ENCODE measurements at places on chromosomes 13 and 19. TPM values are rescaled to one million over a fixed set of nuclear protein-coding genes. Genes with fewer than 3 reads are reported as not detected.

DNA sequence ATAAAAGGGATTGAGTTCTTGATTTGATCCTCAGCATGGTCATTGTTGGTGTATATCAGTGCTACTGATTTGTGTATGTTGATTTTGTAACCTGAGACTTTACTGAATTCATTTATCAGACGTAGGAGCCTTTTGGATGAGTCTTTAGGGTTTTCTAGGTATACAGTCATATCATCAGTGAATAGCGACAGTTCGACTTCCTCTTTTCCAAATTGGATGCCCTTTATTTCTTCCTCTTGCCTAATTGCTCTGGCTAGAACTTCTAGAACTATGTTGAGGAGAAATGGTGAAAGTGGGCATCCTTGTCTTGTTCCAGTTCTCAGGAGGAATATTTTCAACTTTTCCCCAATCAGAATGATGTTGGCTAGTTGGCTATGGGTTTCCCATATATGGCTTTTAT lies 27.0 kb downstream of the POMP start:
- no peak overlapping the region for H3K27ac ChIP-seq
- no peaks in the 10 kb centered on the region for H3K27me3 ChIP-seq
- peaks cover 3% of the 10 kb centered on the region for H3K36me3 ChIP-seq
- H3K4me1 ChIP-seq = peaks cover 4% of the 10 kb centered on the region
- H3K4me3 ChIP-seq = no peak overlapping the region

DNA sequence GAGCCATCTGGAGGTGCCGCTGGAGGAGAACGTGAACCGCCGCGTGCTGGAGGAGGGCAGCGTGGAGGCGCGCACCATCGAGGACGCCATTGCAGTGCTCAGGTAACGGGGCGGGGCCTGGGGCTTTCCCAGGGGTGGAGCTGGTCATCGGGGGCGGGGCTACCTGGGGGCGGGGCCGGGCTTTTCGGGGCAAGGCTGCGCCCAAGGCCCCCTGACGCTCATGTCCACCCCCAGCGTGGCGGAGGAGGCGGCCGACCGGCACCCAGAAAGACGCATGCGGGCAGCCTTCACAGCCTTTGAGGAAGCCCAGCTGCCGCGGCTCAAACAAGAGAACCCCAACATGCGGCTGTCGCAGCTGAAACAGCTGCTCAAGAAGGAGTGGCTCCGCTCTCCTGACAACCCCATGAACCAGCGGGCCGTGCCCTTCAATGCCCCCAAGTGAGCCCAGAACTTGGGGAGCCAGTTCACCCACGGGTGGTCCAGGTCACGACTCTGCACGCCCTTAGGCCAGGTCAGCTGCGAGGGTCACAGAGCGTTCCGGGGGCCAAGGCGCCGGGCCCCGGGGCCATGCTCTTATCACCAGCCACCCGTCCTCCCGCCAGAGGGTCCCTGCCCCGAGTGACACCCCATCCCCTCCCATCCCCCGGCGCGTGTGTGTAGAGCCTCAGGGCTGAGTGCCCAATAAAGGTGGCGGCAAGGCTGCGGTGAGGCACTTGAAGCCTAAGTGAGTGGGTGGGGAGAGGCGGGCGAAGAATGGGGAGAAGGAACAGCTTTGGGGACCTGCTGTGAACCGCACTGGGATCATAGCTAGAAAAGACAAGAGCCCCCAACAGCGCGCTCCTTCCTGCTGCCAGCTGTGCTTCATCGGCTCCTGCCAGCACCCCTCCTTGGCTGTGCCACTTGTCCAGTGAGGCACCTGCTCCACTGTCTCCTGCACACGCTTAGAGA lies 10.7 kb downstream of the CCDC124 start:
- H3K36me3 ChIP-seq = peaks cover 22% of the 10 kb centered on the region
- no peaks in the 10 kb centered on the region for H3K27me3 ChIP-seq
- H3K4me1 ChIP-seq = no peaks in the 10 kb centered on the region
- DNase-seq = peak; percentile 83
- H3K4me3 ChIP-seq = peak overlapping the region; percentile 68
- H3K27ac ChIP-seq = no peak overlapping the region

DNA sequence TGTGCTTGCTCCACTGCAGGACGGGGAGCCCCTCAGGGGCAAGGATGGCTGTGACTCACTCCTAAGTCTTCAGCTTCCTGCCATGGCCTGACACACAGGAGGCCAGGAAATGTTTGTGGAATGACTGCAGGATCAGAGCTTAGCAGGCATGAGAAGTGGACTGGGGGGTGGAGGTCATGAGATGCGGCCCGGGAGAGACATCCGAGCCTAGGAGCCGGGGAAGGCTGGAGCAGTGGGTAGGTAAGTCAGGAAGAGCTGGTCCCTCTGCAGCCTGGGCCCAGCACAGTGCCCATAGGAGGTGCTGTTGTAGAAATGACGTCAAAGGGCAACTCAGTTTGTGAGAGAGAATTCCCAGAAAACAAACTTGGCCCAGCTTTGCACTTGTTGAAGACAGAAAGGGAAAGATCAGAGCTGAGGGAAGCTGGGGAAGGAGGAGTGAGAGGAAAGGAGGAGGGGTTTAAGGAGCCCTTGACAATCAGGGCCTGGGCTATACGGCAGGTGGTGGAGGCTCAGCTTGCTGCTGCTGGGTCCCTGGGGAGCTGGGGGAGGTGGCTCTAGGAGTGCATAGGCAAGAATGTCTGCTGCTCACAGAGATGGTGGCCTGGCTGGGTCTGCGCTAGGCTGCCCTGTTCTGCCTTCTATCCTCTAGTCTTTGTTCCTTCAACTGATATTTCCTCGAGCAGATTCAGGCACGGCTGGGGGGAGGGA lies 18.5 kb downstream of the POU2F2 start:
- H3K27me3 ChIP-seq = no peaks in the 10 kb centered on the region
- peaks cover 7% of the 10 kb centered on the region for H3K4me1 ChIP-seq
- H3K36me3 ChIP-seq = no peaks in the 10 kb centered on the region
- DNase-seq = peak; percentile 80

DNA sequence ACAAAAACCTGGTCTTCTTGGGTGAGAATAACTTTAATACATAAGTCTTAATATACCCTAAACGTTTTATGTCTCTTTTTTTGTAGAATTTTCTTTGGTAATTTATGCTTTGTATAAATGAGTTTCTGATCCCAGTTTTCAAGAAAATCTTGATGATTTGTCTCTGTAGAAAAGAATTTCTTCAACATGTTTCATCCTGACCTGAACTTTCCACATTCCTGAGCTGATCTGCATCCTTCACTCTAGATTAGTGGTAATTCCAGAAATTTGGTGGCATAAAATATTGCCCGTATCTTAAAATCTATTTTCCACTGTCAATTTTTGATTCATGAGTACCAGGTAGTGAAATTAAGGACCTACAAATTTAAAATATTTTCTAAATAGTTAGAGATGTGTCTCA lies 16.3 kb downstream of the ZNF714 start:
- no peak overlapping the region for H3K4me3 ChIP-seq
- DNase-seq = no peak
- no peaks in the 10 kb centered on the region for H3K27me3 ChIP-seq
- H3K36me3 ChIP-seq = peaks cover 37% of the 10 kb centered on the region
- no peaks in the 10 kb centered on the region for H3K4me1 ChIP-seq

- H3K27me3 ChIP-seq = no peaks in the 10 kb centered on the region
- H3K4me3 ChIP-seq = no peak overlapping the region
- DNase-seq = no peak
- no peaks in the 10 kb centered on the region for H3K36me3 ChIP-seq
- H3K4me1 ChIP-seq = no peaks in the 10 kb centered on the region
Observed at GRCh38 chr13:27203854-27204253, 32.2 kb upstream of the USP12 start.

DNA sequence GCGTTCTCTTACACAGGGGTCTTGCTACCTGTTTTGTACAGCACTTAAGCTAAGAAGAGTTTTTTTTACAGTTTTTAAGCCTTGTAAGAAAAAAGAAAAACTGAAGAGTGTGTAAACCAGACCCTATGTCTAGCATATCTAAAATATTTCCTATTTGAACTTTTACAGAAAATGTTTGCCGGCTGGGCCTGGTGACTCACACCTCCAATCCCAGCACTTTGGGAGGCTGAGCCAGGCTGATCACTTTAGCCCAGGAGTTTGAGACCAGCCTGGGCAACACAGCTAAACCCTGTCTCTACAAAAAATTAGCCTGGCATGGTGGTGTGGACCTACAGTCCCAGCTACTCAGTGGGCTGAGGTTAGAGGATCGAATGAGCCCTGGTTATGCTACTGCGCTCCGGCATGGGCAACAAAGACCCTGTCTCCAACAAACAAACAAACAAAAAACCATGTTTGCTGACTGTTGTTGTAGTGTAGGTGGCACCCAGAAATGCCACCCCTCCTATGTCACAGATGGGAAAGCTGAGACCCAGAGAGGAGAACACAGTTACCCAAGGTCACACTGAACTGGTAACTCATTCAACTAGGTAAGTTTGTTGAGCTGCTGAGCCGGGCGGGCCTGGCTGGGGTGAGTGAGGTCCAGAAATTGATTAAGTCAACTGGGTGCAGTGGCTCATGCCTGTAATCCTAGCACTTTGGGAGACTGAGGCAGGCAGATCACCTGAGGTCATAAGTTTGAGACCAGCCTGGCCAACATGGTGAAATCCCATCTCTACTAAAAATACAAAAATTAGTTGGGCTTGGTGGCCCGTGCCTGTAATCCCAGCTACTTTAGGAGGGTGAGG lies 1.9 kb upstream of the VASP start:
- H3K4me3 ChIP-seq = peak overlapping the region; percentile 81
- H3K27ac ChIP-seq = no peak overlapping the region
- H3K36me3 ChIP-seq = no peaks in the 10 kb centered on the region
- no peaks in the 10 kb centered on the region for H3K27me3 ChIP-seq

DNA sequence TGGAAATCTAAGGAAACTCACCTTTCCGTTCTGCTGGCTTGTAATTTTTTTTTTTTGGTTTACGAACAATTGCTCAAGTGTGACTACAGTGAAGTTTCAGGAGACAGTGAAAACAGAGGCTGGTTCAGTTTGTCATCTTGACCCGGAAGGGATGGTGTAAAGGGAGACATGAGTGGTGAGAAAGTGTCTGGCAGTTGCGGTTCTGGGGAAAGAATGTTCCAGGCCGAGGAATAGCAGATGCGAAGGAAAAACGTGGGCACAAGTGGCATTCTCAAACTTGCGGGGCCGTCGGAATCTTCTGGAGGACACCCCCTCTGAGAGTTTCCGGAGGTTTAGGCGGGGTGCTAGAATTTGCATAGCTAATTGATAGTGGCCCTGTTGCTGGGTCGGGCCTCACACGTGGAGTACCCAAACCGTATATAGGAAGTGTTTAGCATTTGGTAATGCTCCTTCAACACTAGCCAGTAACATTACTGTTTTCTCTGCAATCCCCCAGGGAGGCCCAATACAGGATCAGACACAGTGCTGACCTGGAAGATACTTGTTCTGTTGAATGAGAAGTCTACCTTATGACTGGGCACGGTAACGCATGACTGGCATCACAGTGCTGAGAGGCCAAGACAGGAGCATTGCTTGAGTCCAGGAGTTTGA lies 2.8 kb upstream of the TNFSF9 start:
- H3K4me1 ChIP-seq = peaks cover 6% of the 10 kb centered on the region
- no peaks in the 10 kb centered on the region for H3K36me3 ChIP-seq
- no peak overlapping the region for H3K27ac ChIP-seq
- no peak for DNase-seq
- H3K27me3 ChIP-seq = peaks cover 13% of the 10 kb centered on the region

DNA sequence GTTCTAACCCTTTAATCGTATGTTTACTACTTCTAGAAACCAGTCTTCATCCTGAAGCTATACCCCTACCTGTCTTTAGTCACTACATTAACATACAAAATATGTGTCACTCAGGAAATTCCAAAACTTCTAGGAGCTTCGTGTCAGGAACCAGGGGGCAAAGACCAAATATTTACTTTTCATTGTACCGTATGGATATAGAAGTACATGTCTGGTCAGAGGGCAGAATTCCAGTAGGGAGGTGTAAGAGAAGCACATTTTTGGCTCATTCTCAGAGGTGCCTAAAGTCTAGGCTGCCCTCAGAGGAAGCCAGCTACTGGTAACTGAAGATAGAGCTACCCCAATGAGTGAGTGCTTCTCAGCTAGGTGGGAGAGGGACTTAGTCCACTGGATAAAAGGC lies 320.7 kb downstream of the DIAPH3 start:
- H3K27me3 ChIP-seq = no peaks in the 10 kb centered on the region
- no peaks in the 10 kb centered on the region for H3K36me3 ChIP-seq
- H3K4me3 ChIP-seq = no peak overlapping the region
- no peak for DNase-seq

DNA sequence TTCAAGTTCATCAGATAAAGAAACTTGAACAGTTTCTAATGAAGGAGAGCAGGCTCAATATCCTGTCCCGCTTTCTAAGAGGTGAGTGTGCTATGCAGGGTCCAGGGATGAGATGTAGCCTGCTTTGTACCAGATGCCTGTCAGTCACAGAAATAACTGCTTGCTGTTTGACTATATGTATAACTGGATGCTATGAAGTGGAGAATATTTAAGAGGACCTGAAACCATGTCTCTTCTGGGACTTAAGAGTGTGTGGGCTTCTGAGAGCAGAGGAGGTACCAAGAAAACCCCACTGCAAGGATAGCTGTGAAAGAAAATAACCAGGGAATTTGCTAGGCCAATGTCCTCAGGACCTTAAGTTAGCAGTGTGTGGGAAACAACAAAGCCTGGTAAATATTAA lies 246.3 kb upstream of the RFC3 start:
- DNase-seq = no peak
- no peaks in the 10 kb centered on the region for H3K36me3 ChIP-seq
- no peaks in the 10 kb centered on the region for H3K27me3 ChIP-seq
- H3K27ac ChIP-seq = no peak overlapping the region
- no peak overlapping the region for H3K4me3 ChIP-seq

- no peaks in the 10 kb centered on the region for H3K4me1 ChIP-seq
- H3K27me3 ChIP-seq = no peaks in the 10 kb centered on the region
- no peak for DNase-seq
- no peaks in the 10 kb centered on the region for H3K36me3 ChIP-seq
Observed at GRCh38 chr19:6861683-6862286, 25.6 kb upstream of the ADGRE1 start.

DNA sequence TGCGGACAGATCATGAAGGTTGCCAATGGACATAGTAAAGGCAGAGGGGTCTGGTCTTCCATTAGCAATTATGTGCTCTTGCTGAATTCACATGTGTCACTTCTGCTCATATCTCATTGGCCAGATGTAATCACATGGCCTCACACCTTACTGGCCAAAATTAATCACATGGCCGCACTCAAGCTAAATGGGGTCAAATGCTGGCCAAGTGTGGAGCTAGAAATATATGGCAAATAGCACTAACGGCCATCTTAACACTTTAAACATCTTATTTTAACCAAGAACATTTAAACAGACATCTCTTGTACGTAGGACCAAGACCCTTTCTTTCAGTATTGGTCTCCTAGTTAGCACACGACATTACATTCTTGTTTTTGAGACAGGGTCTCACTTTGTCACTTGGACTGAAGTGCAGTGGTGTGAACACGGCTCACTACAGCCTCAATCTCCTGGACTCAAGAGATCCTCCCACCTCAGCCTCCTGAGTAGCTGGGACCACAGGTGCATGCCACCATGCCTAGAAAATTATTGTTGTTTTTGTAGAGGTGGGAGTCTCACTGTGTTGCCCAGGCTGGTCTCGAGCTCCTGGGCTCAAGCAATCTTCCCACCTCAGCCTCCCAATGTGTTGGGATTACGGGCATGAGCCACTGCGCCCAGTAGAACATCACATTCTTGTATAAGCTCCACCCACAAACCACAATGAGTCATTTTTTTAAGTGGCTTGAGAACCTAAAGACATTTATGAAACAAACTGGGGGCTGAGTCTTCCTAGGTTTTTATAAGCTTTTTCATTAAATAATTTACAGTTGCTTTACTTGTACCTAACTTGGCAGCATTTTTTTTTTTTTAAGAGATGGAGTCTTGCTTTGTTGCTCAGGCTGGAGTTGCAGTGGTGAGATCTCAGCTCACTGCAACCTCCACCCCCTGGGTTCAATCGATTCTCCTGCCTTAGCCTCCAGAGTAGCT lies 2.9 kb upstream of the PTOV1 start:
- peaks cover 25% of the 10 kb centered on the region for H3K36me3 ChIP-seq
- no peak for DNase-seq
- no peaks in the 10 kb centered on the region for H3K27me3 ChIP-seq
- no peak overlapping the region for H3K4me3 ChIP-seq

EDDM13 gene
- not detected for total RNA-seq

TEX101 gene
- total RNA-seq = not detected

CGB8 gene
- total RNA-seq = not detected

All from H9 (cell line).